ENCODE measurements at places on chromosomes 12 and 14.

DNA sequence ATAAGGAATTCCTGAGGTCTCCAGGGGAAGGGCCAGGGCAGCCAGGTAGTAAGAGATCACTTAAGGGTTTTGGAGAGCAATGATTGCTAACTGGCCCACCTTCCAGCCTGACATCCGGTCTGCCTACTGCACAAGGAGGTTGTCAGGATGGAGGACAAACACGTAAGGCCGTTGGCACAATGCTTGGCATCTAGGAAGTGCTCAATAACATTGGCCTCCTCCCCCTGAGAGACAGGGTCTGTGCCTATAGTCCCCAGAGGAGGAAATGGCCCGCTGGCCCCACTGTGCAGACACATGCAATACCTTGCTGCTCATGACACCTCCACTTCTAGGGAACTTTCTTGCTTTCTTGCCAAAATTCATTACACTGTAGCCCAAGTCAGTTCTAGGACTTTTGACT lies 73.2 kb downstream of the NTF3 start:
- DNase-seq: no peak

GRCh38 chr14:29235991-29236390 lies 469.4 kb downstream of the FOXG1 start:
- no peak for DNase-seq

DNA sequence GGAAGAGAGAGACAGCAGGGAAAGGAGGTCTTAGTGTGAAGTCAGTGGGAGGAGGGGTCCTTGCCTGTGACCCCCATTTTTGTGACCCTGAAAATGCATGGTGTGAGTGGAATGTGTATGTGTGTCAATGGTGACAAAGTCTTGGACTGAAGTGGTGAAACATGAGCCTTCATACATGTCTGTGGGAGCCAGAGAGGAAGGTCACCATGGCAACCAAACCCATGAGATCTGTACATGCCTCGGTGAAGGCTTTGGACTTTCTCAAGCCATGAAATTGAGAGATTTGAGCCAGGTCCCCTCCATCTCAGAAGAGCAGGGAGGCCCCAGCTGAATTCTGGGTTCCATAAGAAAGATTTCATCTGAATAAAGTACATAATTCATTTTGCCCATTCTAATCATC lies 108.7 kb downstream of the TTC8 start:
- DNase-seq: no peak

DNA sequence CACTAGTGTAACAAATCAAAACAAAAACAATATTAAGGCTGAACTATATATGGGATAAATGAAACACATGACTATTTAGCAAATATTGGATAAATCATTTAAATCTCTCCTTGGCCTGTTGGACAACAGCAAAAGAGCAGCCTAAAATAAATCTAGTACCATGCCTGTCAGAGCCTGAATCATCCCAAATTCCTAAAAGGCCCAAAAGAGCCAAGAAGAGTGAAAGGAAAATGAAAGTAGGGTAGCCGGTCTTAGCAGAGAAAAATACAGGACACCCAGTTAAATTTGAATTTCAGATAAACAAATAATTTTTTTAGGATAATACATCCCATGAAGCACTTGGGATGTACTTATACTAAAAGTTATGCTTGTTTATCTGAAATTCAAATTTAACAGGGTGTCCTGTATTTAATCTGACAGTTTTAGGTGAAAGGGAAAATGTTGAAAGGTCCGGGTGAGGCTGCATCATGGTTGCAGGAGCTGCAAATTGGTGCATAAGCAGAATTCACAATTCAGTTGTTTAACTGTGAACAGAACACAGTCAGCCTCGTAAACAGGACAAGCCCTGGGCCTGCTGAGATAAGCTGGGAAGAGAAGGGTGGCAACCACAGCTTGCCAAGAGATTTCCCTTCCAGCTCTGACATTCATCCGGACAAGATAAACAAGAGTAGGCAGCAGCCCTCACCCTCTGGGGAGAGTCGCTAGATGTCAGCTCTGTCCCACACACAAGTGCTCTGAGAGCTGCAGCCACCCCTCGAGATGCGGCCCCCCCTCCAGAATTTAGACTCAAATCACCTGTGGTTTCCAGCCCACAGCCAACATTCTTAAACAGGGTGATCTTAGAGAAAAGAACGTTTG lies 30.3 kb downstream of the DMAC2L start:
- no peak for DNase-seq

DNA sequence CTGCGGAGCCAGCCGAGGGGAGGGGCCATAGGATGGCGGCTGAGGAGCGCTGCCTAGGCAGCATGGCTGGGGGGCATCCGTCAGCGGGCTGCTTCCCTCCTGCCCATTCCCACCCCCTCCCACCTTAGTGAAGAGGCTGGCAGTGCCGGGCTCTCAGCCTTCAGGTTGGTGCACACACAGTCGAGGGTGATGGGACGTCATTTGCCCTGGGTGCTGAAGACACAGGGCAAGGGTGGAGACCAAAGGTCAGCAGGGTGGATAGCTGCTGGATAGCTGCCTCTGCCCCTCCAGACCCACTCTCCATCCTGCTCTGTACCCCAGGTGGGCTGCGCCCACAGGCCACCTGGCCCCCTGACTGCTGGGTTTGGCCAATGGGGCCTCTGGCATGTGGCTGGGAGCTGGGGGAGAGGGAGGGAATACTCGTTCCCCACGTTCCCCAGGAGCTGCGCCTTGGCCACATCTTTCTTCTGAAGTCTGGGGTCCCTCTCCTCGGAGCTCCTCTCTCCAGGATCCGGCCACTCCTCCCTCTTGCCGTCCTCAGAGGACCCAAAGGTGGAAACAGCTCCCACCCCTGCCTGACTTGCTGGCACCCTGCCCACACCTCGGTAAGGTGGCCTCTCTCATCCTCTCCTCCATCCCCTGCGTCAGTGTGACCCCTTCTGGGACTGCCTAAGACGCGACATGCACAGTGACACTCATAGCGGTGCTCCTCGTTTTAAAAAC lies 11.2 kb upstream of the CDC42BPB start:
- DNase-seq: no peak

GRCh38 chr12:109714141-109714912 lies 702 bp downstream of the FAM222A start:
- peak; percentile 51 for DNase-seq

GRCh38 chr12:71718611-71719010 lies 32.7 kb downstream of the TMEM19 start:
- DNase-seq: no peak

DNA sequence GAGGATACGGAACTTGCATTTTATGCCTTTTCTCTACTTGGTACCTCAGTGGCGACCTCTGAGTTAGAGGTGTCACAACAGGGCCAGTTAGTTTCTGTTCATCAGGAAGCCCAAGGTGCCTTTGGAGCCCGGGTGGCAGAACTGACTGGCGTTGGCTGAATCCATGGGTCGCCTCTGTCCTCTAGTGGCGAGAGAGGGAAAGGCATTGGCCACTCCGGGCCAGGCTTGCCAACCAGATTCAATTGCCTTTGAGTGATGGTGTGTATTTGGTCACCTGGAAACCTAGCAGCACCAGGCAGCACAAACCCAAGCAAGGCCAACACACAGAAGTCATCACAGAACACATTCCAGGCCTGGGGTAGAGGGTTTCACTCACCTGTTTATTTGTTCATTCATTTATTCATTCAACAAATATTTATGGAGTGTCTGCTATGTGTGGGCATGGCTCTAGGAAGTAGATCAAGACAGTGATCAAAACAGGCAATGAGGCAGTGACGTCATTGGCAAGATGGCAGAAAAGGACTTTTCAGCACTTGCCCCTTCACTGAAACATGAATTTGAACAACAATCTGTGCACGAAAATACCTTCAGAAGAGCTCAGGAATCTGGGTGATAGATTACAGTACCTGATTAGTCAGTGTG lies 40.5 kb upstream of the KCNA5 start:
- peak; percentile 41 for DNase-seq

DNA sequence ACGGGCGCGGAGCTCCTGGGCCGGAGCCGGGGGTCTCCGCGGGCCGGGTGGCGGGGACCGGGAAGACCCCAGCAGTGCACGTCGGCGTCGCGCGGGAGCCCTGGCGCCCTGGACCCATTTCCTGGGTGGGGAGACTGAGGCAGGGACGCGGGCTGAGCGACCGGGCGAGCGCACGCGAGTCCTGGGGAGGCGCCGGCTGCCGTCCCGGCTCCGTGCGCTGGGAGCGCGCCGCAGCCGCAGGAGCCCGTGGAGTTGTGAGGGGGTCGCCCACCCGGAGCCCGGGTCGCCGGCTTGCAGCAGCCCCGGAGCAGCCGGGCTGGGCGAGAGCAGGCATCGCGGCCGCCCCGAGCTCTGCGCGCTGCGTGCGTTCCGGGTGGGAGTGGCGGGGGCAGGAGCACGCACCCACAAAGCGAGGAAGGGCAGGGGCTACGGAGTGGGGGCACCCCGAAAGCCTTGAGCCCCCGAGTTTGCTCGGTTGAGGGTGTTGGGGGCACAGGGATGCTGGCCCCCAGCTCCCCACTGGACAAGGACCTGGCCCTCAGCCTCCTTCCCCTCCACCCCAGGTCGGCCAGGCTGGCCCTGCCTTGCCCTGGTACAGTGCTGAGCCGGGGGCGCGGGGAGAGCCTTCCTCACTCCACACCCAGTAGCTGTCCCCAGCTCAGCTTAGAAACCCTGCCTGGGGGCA lies 620 bp downstream of the MMP17 start:
- DNase-seq: no peak

GRCh38 chr12:50119387-50119786 lies 7.4 kb downstream of the COX14 start:
- DNase-seq: no peak

- no peak for DNase-seq
Observed at GRCh38 chr12:67705394-67706370, 57.1 kb downstream of the DYRK2 start.

DNA sequence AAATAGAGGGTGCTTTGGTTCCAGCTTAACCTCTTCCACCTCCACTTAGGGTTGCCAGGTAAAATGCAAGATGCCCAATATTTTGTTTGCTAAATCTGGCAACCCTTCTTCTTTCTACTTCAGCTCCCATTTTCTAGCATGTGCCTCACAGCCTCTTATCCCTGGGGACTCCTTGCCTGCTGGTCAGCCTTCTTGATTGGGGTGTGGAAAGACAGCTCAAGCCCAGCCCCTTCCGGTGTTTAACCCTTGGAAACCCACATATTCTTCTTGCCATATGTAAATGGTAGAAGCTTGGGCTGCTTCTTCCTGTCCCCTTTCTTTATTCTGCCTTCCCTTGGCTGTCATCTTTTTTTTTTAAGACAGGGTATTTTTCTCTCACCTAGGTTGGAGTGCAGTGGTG lies 5.7 kb downstream of the SPIC start:
- DNase-seq: no peak

DNA sequence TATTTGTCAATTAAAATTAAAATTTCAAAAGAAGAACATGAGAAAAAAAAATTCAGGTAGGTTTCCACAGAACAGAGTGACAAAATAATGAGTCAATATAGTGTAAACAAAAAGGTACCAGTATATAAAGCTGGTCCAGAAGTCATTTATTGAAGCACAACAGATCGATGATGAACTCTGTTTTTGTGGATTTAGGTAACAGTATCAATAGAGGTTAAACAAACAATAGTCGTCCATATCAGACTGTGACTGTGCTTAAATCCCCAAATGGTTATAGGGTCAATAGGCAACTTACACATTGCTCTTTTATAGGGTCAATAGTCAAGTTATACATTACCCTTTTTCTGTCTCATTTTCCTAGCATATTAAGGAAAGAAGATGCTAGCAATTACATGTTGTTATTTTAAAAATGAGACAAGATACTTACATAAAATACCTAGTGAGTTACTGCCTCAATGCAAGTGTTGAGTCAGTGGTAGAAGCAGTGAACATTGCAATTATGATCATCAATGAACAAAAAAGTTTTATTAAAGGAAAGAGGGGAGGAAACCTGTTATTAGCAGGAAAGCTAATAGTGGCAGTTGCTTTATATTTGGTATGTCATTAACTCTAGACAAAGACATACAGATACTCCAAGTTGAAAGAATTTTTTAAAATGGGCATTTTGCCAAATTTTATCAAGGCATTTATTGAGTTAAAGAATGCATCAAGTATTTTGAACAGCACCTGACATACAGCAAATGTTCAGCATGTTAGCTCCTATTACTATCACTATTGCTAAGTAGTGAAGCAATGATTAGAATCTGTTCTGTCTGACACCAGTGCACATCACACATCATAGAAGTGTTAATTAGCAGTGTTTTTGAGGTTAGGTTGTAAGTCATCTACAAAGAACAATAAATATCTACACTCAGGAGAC lies 102.9 kb downstream of the CCER1 start:
- DNase-seq: no peak

- DNase-seq: no peak
Observed at GRCh38 chr14:88910386-88910785, 85.9 kb downstream of the TTC8 start.

DNA sequence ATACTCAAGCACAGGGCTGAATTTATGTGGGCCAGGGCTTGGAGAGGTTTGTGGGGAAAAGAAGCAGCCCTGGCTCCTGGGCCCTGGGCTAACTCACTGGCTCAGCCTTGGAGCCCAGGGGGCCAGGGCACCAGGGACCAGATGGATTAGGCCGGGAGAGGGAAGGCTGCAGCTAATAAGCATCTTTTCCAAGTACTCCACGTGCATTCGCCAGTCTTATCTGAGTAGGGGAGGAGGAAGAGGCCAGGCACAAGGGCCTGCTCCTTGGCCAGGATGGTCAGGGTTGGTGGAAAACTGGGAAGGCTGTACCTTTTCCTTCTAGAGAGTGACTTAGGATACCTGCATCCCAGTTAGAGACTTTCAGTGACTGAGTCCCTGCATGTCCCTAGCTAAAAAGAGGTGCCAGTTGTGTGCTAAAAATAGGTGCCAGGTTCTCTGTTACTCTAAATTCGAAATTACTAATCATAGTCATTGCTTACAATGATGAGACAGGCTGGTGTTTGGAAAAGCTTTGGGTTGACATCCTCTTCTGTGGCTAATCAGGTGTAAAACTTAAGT lies 1.3 kb downstream of the GLRX5 start:
- DNase-seq: no peak

GRCh38 chr14:87257421-87257820 lies 735.6 kb downstream of the GALC start:
- no peak for DNase-seq

GRCh38 chr14:98227000-98227726 lies 1044.8 kb downstream of the BCL11B start:
- DNase-seq: peak; percentile 12

- DNase-seq: no peak
Observed at GRCh38 chr12:19615384-19615725, 176.1 kb downstream of the AEBP2 start.

GRCh38 chr12:94977766-94978468 lies 25.6 kb downstream of the NDUFA12 start:
- no peak for DNase-seq

GRCh38 chr12:26701604-26702215 lies 131.3 kb downstream of the ITPR2 start:
- DNase-seq: no peak

- DNase-seq: no peak
Observed at GRCh38 chr14:101417434-101417833, 143.9 kb upstream of the DIO3 start.
